ENCODE measurements at places on chromosomes 7 and 10. TPM values are rescaled to one million over a fixed set of nuclear protein-coding genes. Genes with fewer than 3 reads are reported as not detected.
A peak's percentile ranks its signal among the peaks of the same experiment; 100 is the strongest.

- DNase-seq, result no peak
- H3K4me1 ChIP-seq, result peaks cover 19% of the 10 kb centered on the region
- no peaks in the 10 kb centered on the region for H3K27me3 ChIP-seq
- H3K27ac ChIP-seq, result no peak overlapping the region
- no peak overlapping the region for H3K4me3 ChIP-seq
- H3K36me3 ChIP-seq, result no peaks in the 10 kb centered on the region
These were observed 34.2 kb downstream of the SUFU start for GRCh38 chr10:102537948-102538347.

GRCh38 chr10:37975401-37975991, 951 bp downstream of the ZNF25 start:
- H3K27me3 ChIP-seq, result no peaks in the 10 kb centered on the region
- H3K4me1 ChIP-seq, result peaks cover 19% of the 10 kb centered on the region
- no peak for DNase-seq
- peak overlapping the region; percentile 94 for H3K27ac ChIP-seq
- H3K4me3 ChIP-seq, result peak overlapping the region; percentile 93

DNA sequence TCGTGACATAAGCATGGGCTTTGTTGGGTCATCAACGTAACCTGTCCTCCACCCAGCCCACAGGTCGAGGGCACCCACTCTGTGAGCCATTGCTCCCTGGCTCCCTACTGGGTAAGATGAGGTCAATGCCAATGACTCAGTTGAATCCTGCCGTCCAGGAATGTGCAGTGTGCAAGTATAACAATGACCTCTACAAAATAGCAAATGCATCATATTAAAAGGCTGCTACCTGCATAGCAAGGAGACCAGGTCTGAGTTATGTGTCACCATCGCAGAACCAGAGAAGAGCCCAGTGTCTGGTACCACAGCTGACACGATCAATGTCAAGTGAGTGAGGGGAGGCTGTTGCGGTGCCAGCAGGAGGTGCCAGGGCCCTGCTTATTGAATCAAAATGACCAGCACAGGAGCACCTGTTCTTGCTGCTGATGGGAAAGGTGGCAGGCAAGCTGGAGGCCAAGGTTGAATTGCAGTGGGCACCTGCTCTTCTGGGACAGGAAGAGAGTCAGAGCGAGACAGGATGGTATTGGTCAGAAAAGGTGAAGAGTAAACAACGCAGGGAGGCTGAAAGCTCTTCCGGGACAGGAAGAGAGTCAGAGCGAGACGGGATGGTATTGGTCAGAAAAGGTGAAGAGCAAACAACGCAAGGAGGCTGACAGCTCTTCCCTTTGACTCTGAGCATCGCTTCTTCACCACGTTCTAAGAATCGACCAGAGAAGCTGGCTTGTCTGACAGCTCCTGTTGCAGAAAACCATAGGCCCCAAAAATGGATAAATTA, 108.7 kb upstream of the ADAM12 start:
- H3K27ac ChIP-seq, result no peak overlapping the region
- H3K4me3 ChIP-seq, result no peak overlapping the region
- no peaks in the 10 kb centered on the region for H3K4me1 ChIP-seq
- DNase-seq, result no peak
- no peaks in the 10 kb centered on the region for H3K27me3 ChIP-seq
- no peaks in the 10 kb centered on the region for H3K36me3 ChIP-seq

GRCh38 chr10:73875139-73875475, 752 bp upstream of the CAMK2G start:
- peaks cover 69% of the 10 kb centered on the region for H3K4me1 ChIP-seq
- peak overlapping the region; percentile 82 for H3K4me3 ChIP-seq
- peaks cover 11% of the 10 kb centered on the region for H3K36me3 ChIP-seq
- H3K27ac ChIP-seq, result peak overlapping the region; percentile 92

DNA sequence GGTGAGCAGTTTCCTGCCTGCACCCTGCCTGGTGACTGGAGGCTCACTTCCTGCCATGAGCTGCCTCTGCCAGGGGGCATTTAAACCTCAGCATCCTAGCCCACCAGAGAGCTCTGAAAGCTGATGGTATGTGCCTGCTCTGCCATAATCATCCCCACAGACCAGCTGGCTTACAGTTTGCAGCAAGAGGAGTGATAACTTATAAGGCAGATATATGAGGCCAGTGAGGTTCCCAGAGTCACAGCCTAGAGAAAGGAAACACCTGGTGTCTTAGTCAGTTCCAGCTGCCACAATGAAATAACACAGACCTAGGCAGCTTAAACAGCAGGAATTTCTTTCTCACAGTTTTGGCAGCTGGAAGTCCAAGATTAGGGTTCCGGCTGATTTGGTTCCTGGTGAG, 232.0 kb downstream of the PAXIP1 start:
- H3K27ac ChIP-seq, result no peak overlapping the region
- peaks cover 1% of the 10 kb centered on the region for H3K27me3 ChIP-seq
- no peaks in the 10 kb centered on the region for H3K4me1 ChIP-seq
- no peaks in the 10 kb centered on the region for H3K36me3 ChIP-seq
- DNase-seq, result no peak

- no peak for DNase-seq
- H3K4me3 ChIP-seq, result no peak overlapping the region
- H3K4me1 ChIP-seq, result no peaks in the 10 kb centered on the region
These were observed 282.3 kb upstream of the CSTF2T start for GRCh38 chr10:51981731-51982130.

GRCh38 chr10:71812016-71812912, 38.8 kb downstream of the PSAP start:
- peaks cover 10% of the 10 kb centered on the region for H3K36me3 ChIP-seq
- H3K4me3 ChIP-seq, result no peak overlapping the region
- H3K27me3 ChIP-seq, result no peaks in the 10 kb centered on the region
- H3K4me1 ChIP-seq, result peaks cover 3% of the 10 kb centered on the region
- H3K27ac ChIP-seq, result no peak overlapping the region

DNA sequence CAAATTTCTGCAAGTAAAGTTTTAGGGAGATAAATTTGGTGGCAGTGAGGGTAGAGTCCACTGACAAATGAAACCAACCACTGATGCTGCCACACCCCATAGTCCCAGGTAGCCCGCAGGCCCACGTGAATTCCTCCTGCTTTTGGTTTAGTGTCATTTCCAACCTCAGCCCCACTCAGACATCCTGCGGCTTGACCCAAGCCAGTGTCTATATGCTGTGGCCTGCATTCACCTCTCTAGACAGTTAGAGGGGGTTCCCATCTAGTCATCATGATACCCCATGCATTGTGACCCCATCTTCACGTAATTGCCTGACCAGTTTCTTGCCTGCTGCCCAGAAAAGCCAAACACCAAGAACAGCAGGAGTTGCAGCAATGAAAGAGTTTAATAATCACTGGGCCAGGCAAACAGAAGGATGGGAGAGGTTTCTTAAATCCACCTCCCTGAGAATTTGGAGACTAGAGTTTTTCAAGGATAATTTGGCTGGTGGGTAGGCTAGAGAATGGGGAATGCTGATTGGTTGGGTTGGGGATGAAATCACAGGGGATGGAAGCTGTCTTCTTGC, 332.0 kb upstream of the GALNT17 start:
- peaks cover 1% of the 10 kb centered on the region for H3K27me3 ChIP-seq
- no peak for DNase-seq
- H3K36me3 ChIP-seq, result no peaks in the 10 kb centered on the region
- H3K4me3 ChIP-seq, result no peak overlapping the region
- H3K27ac ChIP-seq, result no peak overlapping the region

DNA sequence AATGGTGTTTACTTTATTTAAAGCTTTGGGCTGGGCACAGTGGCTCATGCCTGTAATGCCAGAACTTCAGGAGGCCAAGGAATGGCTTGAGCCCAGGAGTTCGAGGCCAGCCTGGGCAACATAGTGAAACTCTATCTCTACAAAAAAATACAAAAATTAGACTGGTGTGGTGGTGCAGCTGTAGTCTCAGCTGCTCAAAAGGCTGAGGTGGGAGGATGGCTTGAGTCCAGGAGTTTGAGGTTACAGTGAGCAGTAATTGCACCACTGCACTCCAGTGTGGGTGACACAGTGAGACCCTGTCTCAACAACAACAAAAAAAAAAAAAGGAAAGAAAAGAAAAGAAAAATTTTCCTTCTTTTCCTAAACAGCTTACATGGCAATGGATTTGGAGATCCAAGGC, 22.0 kb downstream of the SLC16A9 start:
- no peak overlapping the region for H3K27ac ChIP-seq
- no peaks in the 10 kb centered on the region for H3K36me3 ChIP-seq
- H3K27me3 ChIP-seq, result peaks cover 8% of the 10 kb centered on the region

- H3K4me1 ChIP-seq, result peaks cover 2% of the 10 kb centered on the region
- H3K36me3 ChIP-seq, result no peaks in the 10 kb centered on the region
- no peak overlapping the region for H3K27ac ChIP-seq
- H3K4me3 ChIP-seq, result no peak overlapping the region
- no peaks in the 10 kb centered on the region for H3K27me3 ChIP-seq
These were observed 14.1 kb downstream of the SH2B2 start for GRCh38 chr7:102300643-102301221.

GRCh38 chr10:90887555-90887954, 15.8 kb downstream of the RPP30 start:
- DNase-seq, result no peak
- peaks cover 2% of the 10 kb centered on the region for H3K4me1 ChIP-seq
- peaks cover 42% of the 10 kb centered on the region for H3K36me3 ChIP-seq
- no peak overlapping the region for H3K27ac ChIP-seq
- H3K4me3 ChIP-seq, result no peak overlapping the region
- H3K27me3 ChIP-seq, result no peaks in the 10 kb centered on the region

DNA sequence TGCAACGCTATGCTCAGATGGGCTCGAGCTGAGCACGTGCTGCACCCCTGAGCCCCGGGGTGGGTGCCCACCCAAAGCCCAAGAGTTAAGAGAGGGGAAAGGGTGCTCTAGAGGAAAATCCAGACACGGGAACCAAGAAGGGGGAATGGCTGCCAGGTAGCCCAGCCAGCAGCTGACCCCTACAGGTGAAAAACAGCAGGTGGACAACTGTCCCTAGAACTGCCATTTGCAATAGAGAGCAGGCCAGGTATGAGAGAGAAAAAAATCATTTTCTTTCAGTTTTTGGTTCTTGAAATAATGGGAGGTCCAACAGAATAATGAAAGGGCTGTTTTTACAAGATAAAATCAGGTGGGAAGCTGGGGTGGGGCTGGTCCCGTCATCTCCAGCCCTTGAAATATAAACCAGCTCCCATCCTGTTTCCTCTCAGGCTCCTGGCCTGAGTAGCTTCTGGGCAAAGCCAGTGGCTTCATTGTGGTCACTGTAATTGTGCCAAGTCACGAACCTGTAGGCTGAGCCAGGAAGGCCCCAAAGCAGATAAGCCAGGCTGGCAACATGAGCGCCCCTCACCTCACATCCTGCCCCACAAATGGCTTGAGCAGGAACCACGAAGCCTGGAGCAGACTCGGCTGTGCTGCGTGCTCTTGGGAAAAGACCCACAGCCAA, 257.8 kb downstream of the SNX10 start:
- no peaks in the 10 kb centered on the region for H3K36me3 ChIP-seq
- no peaks in the 10 kb centered on the region for H3K4me1 ChIP-seq
- H3K4me3 ChIP-seq, result no peak overlapping the region
- H3K27ac ChIP-seq, result no peak overlapping the region

GRCh38 chr10:93080350-93081046, 6.8 kb downstream of the CYP26A1 start:
- H3K4me1 ChIP-seq, result peaks cover 7% of the 10 kb centered on the region
- peaks cover 38% of the 10 kb centered on the region for H3K27me3 ChIP-seq
- H3K36me3 ChIP-seq, result no peaks in the 10 kb centered on the region
- H3K4me3 ChIP-seq, result no peak overlapping the region

GRCh38 chr7:69095127-69095526, 503.1 kb upstream of the AUTS2 start:
- no peaks in the 10 kb centered on the region for H3K36me3 ChIP-seq
- H3K4me3 ChIP-seq, result no peak overlapping the region
- no peak for DNase-seq
- no peaks in the 10 kb centered on the region for H3K4me1 ChIP-seq
- no peak overlapping the region for H3K27ac ChIP-seq

DNA sequence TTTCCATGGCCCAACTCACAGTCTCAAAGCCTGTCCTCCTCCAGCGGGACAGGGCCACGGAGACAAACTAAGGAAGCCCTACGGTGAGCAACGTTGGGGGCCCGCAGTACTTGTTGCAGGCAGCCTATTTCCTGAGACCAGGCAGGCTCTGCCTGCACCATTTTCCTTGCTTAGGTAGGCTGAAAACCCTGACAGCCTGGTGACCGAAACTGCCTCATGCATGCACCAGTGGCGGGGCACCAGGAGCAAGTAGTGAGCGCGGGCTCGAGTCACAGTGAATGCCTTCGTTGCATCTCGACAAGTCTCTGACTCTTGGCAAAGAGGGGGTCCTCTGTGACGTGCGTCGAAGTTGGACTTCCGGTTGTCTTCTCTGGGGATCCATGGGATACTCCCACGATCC, 23.3 kb upstream of the ZNF273 start:
- H3K4me3 ChIP-seq, result no peak overlapping the region
- peaks cover 39% of the 10 kb centered on the region for H3K27me3 ChIP-seq
- DNase-seq, result no peak
- no peak overlapping the region for H3K27ac ChIP-seq
- no peaks in the 10 kb centered on the region for H3K36me3 ChIP-seq

- H3K27ac ChIP-seq, result no peak overlapping the region
- DNase-seq, result no peak
These were observed 10.9 kb downstream of the CALCR start for GRCh38 chr7:93563584-93563983.

- H3K27me3 ChIP-seq, result peaks cover 3% of the 10 kb centered on the region
- no peak overlapping the region for H3K27ac ChIP-seq
- no peak overlapping the region for H3K4me3 ChIP-seq
- DNase-seq, result no peak
These were observed 205.9 kb downstream of the ARL4A start for GRCh38 chr7:12893292-12893691.

DNA sequence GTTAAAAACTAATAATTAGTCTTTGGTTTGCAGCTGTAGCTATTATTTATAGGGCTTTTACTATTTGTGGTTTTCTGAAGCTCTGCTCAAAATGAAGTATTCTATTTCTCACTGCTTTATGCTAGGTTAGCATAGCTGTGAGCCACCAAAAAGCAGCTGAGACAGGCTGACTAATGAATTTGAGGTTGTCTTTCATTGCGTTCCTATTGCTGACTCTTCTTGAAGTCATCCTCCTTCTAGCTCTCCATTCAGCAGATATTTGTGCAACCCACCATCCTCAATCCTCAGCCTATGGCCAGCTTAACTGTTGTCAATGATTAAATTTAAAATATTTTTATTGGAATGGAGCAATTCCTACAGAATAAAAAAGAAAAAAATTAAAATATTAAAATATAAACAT, 2.1 kb upstream of the RALA start:
- no peak overlapping the region for H3K4me3 ChIP-seq
- peaks cover 28% of the 10 kb centered on the region for H3K4me1 ChIP-seq
- H3K36me3 ChIP-seq, result peaks cover 10% of the 10 kb centered on the region
- no peaks in the 10 kb centered on the region for H3K27me3 ChIP-seq
- DNase-seq, result no peak

The PNLIPRP2 gene
- not detected for total RNA-seq

The GARIN1A gene
- total RNA-seq, result not detected

The LIPJ gene
- total RNA-seq, result not detected

The ANKRD61 gene
- 0.27 TPM for total RNA-seq

The GNAT3 gene
- total RNA-seq, result not detected

The FLNC gene
- total RNA-seq, result 0.14 TPM

The OR2A12 gene
- total RNA-seq, result not detected

The ATP6V0A4 gene
- not detected for total RNA-seq

The ATP6V1F gene
- total RNA-seq, result 109 TPM
